ENCODE measurements at places on chromosomes 1 and 21.

GRCh38 chr1:246583448-246584185, 17.4 kb downstream of the CNST start:
- DNase-seq, result peak; percentile 83

GRCh38 chr21:43619856-43620255, 39.4 kb downstream of the HSF2BP start:
- DNase-seq, result no peak

DNA sequence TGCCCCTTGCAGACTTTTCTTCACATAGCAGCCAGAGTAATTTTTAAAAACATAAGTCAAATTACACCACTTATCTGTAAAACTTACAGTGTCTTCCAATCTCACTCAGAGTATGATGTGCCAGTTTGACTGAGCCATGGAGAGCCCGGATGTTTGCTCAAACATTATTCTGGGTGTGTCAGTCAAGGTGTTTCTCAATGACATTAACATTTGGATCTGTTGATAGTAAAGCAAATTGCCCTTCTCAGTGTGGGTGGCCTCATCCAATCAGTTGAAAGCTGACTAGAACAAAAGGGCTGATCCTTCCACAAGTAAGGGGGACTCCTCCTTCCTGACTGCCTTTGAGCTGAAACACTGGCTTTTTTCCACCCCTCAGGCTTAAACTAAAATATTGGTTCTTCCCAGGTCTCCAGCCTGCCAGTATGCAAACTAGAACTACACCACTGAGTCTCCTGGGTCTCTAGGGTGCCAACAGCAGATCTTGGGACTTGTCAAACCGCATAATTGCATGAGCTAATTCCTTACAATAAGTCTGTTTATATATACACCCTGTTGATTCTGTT, 157.9 kb upstream of the CTTNBP2NL start:
- no peak for DNase-seq

DNA sequence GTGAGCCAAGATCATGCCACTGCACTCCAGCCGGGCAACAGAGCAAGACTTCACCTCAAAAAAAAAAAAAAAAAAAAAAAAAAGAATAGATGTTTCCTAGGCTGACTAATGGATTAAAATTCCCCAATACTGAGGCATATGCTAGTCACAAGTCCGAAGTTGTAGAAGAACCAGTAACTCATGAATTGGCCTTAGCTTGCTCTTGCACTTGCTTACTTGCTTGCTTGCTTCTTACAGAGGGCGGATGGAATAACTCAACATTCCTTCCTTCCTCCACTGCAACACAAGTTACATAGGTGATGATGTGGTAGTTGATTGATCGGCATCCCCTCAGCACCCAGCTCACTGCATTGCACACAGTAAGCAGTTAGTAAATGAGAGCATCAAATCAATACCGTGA, 2.8 kb upstream of the TARS2 start:
- DNase-seq, result no peak

DNA sequence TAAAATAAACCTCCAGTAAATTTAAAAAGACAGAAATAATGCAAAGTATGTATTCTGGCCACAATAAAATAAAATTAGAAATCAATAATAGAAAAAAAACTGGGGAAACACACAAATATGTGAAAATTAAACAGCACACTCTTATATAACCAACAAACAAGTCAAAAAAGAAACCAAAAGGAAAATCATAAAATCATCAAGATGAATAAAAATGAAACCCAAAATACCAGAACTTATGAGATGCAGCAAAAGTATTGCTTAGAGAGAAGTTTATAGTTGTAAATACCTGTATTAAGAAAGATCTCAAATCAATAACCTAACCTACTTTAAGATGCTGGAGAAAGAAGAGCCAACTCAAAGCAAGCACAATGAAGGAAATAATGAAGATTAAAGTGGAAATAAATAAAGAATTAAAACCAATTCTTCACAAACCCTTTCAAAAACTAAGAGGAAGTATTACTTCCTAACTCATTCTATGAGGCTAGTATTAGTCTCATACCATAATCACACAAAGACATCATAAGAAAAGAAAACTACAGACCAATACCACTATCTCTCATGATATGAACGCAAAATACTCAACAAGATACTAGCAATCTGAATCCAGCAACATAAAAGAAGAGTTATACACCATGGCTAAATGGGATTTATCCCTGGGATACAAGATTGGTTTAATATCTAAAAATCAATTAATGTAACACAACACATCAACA, 6.4 kb upstream of the KRTAP10-3 start:
- no peak for DNase-seq

DNA sequence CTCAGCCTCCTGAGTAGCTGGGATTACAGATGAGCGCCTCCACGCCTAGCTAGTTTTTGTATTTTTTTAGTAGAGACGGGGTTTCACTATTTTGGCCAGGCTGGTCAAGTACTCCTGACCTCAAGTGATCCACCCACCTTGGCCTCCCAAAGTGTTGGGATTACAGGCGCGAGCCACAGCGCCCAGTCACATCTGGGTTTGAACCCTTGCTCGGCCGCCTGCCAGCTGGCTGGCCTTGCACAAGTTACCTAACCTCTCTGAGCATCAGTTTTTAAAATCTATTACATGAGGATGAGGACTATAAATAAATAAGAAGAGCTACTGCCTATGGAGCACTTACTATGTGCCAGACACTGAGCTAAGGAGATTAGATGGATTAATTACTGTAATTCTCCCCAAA, 17.7 kb upstream of the PADI2 start:
- no peak for DNase-seq
